ENCODE measurements at places on chromosomes 13 and 19. TPM values are rescaled to one million over a fixed set of nuclear protein-coding genes. Genes with fewer than 3 reads are reported as not detected.

Gene CEACAM3
- not detected for total RNA-seq

Gene AZU1
- total RNA-seq, result not detected

Gene USHBP1
- total RNA-seq, result 34.0 TPM

Gene LPAR2
- 1.2 TPM for total RNA-seq

Gene CLEC11A
- total RNA-seq, result 2.3 TPM

Gene EXOSC5
- total RNA-seq, result 9.6 TPM

Gene FCHO1
- total RNA-seq, result 1.1 TPM

Gene ZNF446
- 3.5 TPM for total RNA-seq

Gene RNF113B
- not detected for total RNA-seq

Gene CPAMD8
- 2.7 TPM for total RNA-seq

Gene DZIP1
- 0.97 TPM for total RNA-seq

Gene ZNF837
- 1.9 TPM for total RNA-seq

Gene ANKRD24
- 0.88 TPM for total RNA-seq

Gene DACH1
- total RNA-seq, result 7.7 TPM

Gene LAIR2
- total RNA-seq, result not detected

Gene ZNF628
- 0.81 TPM for total RNA-seq

Gene CCNE1
- total RNA-seq, result 12.5 TPM

Gene KIR3DL2
- total RNA-seq, result not detected

Gene ZNF560
- 0.49 TPM for total RNA-seq

Gene SLC17A7
- 0.16 TPM for total RNA-seq

Gene GNG14
- not detected for total RNA-seq

Gene GJA3
- total RNA-seq, result not detected

Gene NLRP9
- not detected for total RNA-seq

Gene SIGLEC12
- not detected for total RNA-seq

Gene KCTD4
- total RNA-seq, result not detected

Gene CGB3
- not detected for total RNA-seq

Gene APOC4
- total RNA-seq, result not detected

Gene CEACAM19
- 3.7 TPM for total RNA-seq

Gene PRKCSH
- total RNA-seq, result 189 TPM

Gene RYR1
- total RNA-seq, result not detected

Gene ZNF382
- total RNA-seq, result 8.1 TPM

Gene TNFSF13B
- 0.94 TPM for total RNA-seq

Gene KANK3
- 41.8 TPM for total RNA-seq

Gene TMEM38A
- total RNA-seq, result 1.4 TPM

Gene ZNF579
- total RNA-seq, result 3.0 TPM

Gene IFNL1
- total RNA-seq, result not detected

Gene SBK2
- total RNA-seq, result not detected

Gene MBNL2
- 38.2 TPM for total RNA-seq

Gene ALOX5AP
- not detected for total RNA-seq

Gene NLRP8
- total RNA-seq, result not detected

Gene MATK
- total RNA-seq, result 0.50 TPM

Gene FAAP24
- total RNA-seq, result 1.6 TPM

Gene C19orf73
- 0.65 TPM for total RNA-seq

Gene C13orf42
- total RNA-seq, result not detected

Gene ARHGAP33
- total RNA-seq, result 4.0 TPM

Gene RPL13A
- 2,841 TPM for total RNA-seq

Gene ZNF486
- 4.2 TPM for total RNA-seq

Gene CALR3
- total RNA-seq, result 0.16 TPM

Gene NXNL1
- not detected for total RNA-seq

Gene ELSPBP1
- not detected for total RNA-seq

Gene AP1M2
- 0.13 TPM for total RNA-seq

Gene KCNK6
- total RNA-seq, result 7.8 TPM

Gene TRPC4
- total RNA-seq, result 0.06 TPM

Gene FGF22
- total RNA-seq, result not detected

Gene APOE
- 2.4 TPM for total RNA-seq

Gene KBTBD6
- 6.6 TPM for total RNA-seq

Gene CLIP3
- 0.81 TPM for total RNA-seq

Gene RB1
- total RNA-seq, result 55.5 TPM

Gene ZGLP1
- 0.44 TPM for total RNA-seq

Gene GNG7
- total RNA-seq, result 0.49 TPM

All from bladder microvascular endothelial cell (primary cell).